ENCODE measurements at places on chromosomes 13 and 19. TPM values are rescaled to one million over a fixed set of nuclear protein-coding genes. Genes with fewer than 3 reads are reported as not detected.

CCNA1 gene
- not detected for total RNA-seq

- no peak overlapping the region for H3K27ac ChIP-seq
- H3K36me3 ChIP-seq, result no peaks in the 10 kb centered on the region
- no peak overlapping the region for H3K4me3 ChIP-seq
- peaks cover 28% of the 10 kb centered on the region for H3K27me3 ChIP-seq
These were observed 71.8 kb downstream of the STARD13 start for GRCh38 chr13:33213797-33214196.

ZNF419 gene
- 6.8 TPM for total RNA-seq

CD177 gene
- not detected for total RNA-seq

- H3K4me3 ChIP-seq, result no peak overlapping the region
- H3K4me1 ChIP-seq, result peaks cover 3% of the 10 kb centered on the region
- DNase-seq, result no peak
- no peaks in the 10 kb centered on the region for H3K36me3 ChIP-seq
These were observed 726.2 kb upstream of the SGCG start for GRCh38 chr13:22454586-22454985.

DNA sequence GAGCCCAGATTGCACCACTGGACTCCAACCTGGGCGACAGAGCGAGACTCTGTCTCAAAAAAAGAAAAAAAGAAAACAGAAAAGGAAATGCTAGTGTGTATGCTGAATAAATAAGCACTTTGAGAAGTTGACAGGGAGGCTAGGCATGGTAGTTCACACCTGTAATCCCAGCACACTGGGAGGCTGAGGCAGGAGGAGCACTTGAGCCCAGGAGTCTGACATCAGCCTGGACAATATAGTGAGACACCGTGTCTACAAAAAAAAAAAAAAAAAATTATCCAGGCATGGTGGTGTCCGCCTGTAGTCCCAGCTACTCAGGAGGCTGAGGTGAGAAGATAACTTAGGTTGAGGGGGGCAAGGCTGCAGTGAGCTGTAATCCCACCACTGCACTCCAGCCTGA, 19.1 kb upstream of the LDLR start:
- peak overlapping the region; percentile 73 for H3K27ac ChIP-seq
- no peaks in the 10 kb centered on the region for H3K27me3 ChIP-seq
- H3K4me3 ChIP-seq, result no peak overlapping the region
- H3K36me3 ChIP-seq, result no peaks in the 10 kb centered on the region
- peaks cover 15% of the 10 kb centered on the region for H3K4me1 ChIP-seq

GPR12 gene
- total RNA-seq, result not detected

DNA sequence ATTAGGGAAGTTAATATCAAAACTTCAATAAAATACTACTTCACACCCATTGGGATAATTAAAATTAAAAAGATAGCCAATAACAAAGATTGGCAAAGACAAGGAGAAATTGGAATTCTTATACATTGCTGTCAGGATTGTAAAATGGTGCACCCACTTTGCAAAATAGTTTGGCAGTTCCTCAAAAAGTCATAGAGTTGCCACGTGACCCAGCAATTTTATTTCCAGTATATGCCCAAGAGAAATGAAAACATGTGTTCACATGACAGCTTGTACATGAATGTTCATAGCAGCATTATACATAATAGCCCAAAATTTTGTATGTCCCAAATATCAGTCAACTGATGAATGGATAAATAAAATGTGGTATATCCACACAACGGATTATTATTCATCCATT, 3.3 kb downstream of the MBD3L1 start:
- no peak for DNase-seq
- H3K36me3 ChIP-seq, result no peaks in the 10 kb centered on the region
- H3K4me3 ChIP-seq, result no peak overlapping the region
- H3K27ac ChIP-seq, result no peak overlapping the region
- H3K27me3 ChIP-seq, result no peaks in the 10 kb centered on the region

GRCh38 chr19:17303940-17304267, 679 bp upstream of the ABHD8 start:
- no peak for DNase-seq
- peaks cover 24% of the 10 kb centered on the region for H3K4me1 ChIP-seq
- H3K4me3 ChIP-seq, result peak overlapping the region; percentile 87
- H3K27ac ChIP-seq, result peak overlapping the region; percentile 71

CRLF1 gene
- total RNA-seq, result not detected

GRCh38 chr13:50451609-50452008, 391.9 kb downstream of the DLEU7 start:
- H3K27me3 ChIP-seq, result no peaks in the 10 kb centered on the region
- no peaks in the 10 kb centered on the region for H3K36me3 ChIP-seq
- no peak overlapping the region for H3K27ac ChIP-seq
- no peak for DNase-seq
- no peak overlapping the region for H3K4me3 ChIP-seq
- peaks cover 3% of the 10 kb centered on the region for H3K4me1 ChIP-seq

- H3K36me3 ChIP-seq, result no peaks in the 10 kb centered on the region
- no peaks in the 10 kb centered on the region for H3K4me1 ChIP-seq
- DNase-seq, result no peak
- H3K27me3 ChIP-seq, result peaks cover 5% of the 10 kb centered on the region
- H3K4me3 ChIP-seq, result no peak overlapping the region
These were observed 1.1 kb upstream of the CBLC start for GRCh38 chr19:44776402-44777096.

- H3K4me1 ChIP-seq, result peaks cover 19% of the 10 kb centered on the region
- DNase-seq, result no peak
- H3K27me3 ChIP-seq, result no peaks in the 10 kb centered on the region
- H3K4me3 ChIP-seq, result no peak overlapping the region
- H3K36me3 ChIP-seq, result peaks cover 2% of the 10 kb centered on the region
- H3K27ac ChIP-seq, result no peak overlapping the region
These were observed 168.2 kb downstream of the KDM4B start for GRCh38 chr19:5137114-5137513.

DNA sequence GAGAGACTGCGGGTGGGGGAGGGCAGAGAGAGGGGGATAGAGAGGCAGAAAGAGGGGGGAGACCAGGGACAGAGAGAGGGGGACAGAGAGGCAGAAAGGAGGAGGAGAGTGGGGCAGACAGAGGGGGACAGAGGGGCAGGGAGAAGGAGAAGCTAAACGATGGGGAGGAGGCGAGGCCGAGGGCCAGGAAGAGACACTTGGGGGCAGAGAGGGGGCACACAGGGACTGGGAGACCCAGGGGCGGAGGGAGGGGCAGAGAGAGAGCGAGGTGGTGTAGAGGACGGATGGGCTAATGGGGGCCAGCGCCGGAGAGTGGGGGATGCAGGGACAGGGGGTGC, 666 bp downstream of the MEIS3 start:
- peaks cover 77% of the 10 kb centered on the region for H3K27me3 ChIP-seq
- H3K4me3 ChIP-seq, result peak overlapping the region; percentile 83

DNA sequence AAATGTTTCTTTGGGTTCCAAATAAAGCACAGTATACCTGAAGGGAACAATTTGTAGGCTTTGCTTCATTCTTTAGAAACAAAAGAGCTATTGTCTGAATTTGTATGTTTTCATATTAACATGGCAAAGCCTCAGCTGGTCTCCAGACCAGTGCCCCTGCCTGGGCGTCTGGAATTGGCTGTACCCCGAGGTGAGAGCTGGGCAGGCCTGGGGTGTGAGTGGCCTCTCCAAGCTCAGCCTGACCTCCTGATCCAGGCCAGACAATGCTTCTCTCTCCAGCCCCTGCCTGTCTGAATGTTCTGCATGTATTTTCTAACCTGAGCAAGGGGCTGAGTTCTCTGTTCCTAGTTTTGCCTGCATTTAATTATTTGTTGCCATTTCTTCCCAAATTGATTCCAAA, 66.3 kb upstream of the MCF2L start:
- H3K4me1 ChIP-seq, result no peaks in the 10 kb centered on the region
- no peak overlapping the region for H3K4me3 ChIP-seq
- H3K36me3 ChIP-seq, result no peaks in the 10 kb centered on the region
- H3K27ac ChIP-seq, result no peak overlapping the region

SGTA gene
- total RNA-seq, result 31.9 TPM

DNA sequence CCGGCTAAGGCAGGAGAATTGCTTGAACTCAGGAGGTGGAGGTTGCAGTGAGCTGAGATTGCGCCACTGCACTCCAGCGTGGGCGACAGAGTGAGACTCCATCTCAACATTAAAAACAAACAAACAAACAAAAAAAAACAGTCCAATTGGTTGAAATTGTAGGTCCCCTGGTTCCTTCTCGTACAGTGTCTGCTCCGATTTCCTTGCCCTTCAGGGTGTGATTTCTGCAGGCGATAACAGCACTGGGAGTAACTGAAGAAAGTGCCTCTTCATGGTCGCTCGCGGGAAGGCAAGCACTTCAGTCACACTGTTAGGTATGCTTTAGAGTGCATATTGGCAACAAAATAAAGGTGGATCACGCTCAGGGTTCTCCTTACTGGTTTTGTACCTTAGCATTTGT, 39.7 kb downstream of the TPT1 start:
- DNase-seq, result no peak
- H3K27ac ChIP-seq, result no peak overlapping the region
- peaks cover 20% of the 10 kb centered on the region for H3K27me3 ChIP-seq
- no peak overlapping the region for H3K4me3 ChIP-seq
- peaks cover 6% of the 10 kb centered on the region for H3K36me3 ChIP-seq
- H3K4me1 ChIP-seq, result peaks cover 23% of the 10 kb centered on the region

DNA sequence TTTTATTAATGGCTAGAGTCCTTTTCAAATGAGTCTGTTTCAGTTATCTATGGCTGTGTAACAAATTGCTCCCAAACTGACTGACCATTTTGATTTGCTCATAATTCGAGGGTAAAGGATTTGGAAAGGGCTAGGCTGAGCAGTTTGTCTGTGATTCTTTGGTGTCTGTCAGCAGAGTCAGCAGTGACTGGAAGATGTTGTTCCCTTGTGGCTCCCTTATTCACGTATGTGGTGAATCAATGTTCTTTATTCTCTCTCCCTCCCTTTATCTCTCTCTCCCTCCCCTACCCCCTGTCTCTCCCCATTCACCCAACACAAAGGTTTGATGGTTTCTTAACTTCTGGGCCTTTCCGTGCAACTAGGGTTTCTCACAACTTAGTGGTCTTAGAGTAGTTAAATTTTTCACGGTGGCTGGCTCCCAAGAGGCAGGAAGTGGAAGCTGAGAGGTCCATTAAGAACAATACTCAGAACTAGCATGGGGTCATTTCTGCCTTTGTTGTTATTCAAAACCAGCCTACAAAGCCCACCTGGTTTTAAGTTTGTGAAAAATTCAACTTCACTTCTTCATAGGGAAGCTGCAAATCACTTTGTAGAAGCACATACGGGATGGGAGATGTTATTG, 772.5 kb upstream of the SLITRK1 start:
- no peaks in the 10 kb centered on the region for H3K36me3 ChIP-seq
- no peak overlapping the region for H3K27ac ChIP-seq
- DNase-seq, result no peak
- no peak overlapping the region for H3K4me3 ChIP-seq

PRR20E gene
- total RNA-seq, result not detected

- DNase-seq, result no peak
- peaks cover 3% of the 10 kb centered on the region for H3K36me3 ChIP-seq
- peaks cover 26% of the 10 kb centered on the region for H3K27me3 ChIP-seq
- H3K27ac ChIP-seq, result no peak overlapping the region
- H3K4me3 ChIP-seq, result no peak overlapping the region
- H3K4me1 ChIP-seq, result no peaks in the 10 kb centered on the region
These were observed 154.7 kb downstream of the USP12 start for GRCh38 chr13:27016875-27017274.

POSTN gene
- total RNA-seq, result not detected

GRCh38 chr13:112859817-112860190, 109.2 kb upstream of the MCF2L start:
- H3K27ac ChIP-seq, result no peak overlapping the region
- DNase-seq, result no peak
- H3K36me3 ChIP-seq, result peaks cover 2% of the 10 kb centered on the region
- H3K27me3 ChIP-seq, result no peaks in the 10 kb centered on the region

DNA sequence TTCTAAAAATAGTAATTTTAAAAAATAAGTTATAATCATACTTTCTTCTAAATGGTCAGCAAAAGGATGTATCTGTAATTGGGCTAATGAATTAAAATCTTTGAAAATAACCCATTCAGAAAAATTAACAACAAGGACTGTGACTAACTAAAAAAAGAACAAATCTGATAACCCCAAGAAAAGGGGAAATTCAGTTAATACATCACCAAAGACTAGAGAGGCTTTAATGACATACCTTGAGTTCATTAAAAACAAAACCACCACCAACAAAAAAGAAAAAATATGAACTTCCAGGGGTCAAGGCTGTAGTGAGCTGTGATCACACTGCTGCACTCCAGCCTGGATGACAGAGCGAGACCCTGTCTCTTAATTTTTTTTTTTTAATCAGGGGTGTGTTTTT, 121.8 kb downstream of the TBC1D4 start:
- H3K4me1 ChIP-seq, result no peaks in the 10 kb centered on the region
- H3K36me3 ChIP-seq, result no peaks in the 10 kb centered on the region
- no peak overlapping the region for H3K4me3 ChIP-seq
- H3K27ac ChIP-seq, result no peak overlapping the region

DNA sequence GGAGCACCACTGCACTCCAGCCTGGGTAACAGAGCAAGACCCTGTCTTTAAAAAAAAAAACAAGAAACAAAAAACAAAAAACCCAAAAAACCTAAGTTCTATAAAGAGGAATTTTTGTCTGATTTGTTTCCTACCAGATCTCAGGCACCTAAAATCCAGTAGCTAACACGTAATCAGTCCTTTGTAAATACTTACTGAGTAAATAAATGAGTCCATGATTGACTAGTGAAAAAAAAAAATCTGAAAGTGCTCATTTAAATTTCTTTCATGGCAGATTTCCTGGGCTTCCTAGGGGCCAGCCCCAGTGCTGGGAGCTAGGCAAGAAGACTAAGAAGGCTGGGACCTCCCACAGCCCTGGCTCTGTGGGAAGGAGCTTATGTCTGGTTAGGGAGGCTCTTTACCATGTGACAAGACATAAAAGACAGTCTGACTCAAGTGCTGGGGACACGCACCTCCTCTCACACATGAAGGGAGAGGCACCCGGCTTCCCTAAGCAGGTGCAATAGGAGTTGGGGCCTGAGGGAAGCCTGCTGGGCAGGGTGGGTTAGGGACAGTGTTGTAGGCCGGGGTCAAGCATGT, 22.5 kb downstream of the LIG1 start:
- H3K4me3 ChIP-seq, result no peak overlapping the region
- DNase-seq, result no peak
- H3K36me3 ChIP-seq, result no peaks in the 10 kb centered on the region
- no peaks in the 10 kb centered on the region for H3K27me3 ChIP-seq
- H3K4me1 ChIP-seq, result no peaks in the 10 kb centered on the region

- no peak overlapping the region for H3K4me3 ChIP-seq
- H3K27ac ChIP-seq, result no peak overlapping the region
- DNase-seq, result no peak
- peaks cover 3% of the 10 kb centered on the region for H3K36me3 ChIP-seq
These were observed 44.3 kb upstream of the ENOX1 start for GRCh38 chr13:43831088-43831487.

Data from T-helper 17 cell (primary cell).